WTC11 (cell line): ENCODE measurements at places on chromosomes 7 and 10. TPM values are rescaled to one million over a fixed set of nuclear protein-coding genes. Genes with fewer than 3 reads are reported as not detected.
A peak's percentile ranks its signal among the peaks of the same experiment; 100 is the strongest.

KNDC1 gene
- total RNA-seq = 25.7 to 26.8 TPM (median 26.6 TPM) in 3 replicates

CALHM1 gene
- total RNA-seq = 0.30 to 0.55 TPM (median 0.39 TPM) in 3 replicates

CRYGN gene
- 1.0 to 1.6 TPM (median 1.5 TPM) in 3 replicates for total RNA-seq

CTNNA3 gene
- total RNA-seq = 3.4 to 6.1 TPM (median 4.0 TPM) in 3 replicates

ABCB1 gene
- total RNA-seq = 0.60 to 0.94 TPM (median 0.82 TPM) in 3 replicates

CUL1 gene
- 50.5 to 54.1 TPM (median 53.3 TPM) in 3 replicates for total RNA-seq

DNA sequence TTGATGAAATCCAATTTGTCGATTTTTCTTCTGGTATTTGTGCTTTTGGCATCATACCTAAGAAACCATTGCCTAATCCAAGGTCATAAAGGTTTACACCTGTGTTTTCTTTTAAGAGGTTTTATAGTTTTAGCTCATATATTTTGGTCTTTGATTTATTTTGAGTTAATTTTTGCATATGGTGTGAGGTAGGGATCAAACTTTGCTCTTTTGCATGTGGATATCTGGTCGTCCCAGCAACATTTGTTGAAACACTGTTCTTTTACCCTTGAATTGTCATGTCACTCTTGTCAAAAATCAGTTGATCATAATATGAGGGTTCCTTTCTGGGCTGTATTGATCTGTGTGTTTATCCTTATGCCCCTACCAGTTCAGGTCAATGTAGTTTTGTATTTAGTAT lies 232.5 kb upstream of the SH2B2 start:
- no peak for DNase-seq

DNA sequence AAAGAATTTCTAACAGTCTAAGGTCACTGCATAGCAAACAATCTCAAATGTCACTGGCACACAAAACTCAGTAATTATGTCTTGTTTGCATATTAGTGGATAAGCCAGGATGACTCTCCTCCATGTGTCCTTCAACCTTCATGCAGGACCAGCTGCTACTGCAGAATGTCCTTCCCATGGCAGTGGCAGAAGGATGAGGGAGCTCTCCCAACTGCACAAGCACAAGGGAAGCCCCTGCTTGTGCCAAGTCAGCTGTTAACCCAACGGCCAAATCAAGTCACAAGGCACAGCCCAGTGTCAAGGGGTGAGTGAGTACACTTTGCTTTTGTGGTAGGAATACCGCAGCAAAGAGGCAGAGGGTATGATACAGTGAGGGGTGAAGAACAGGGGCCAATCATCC lies 59.3 kb upstream of the VWC2 start:
- no peak for DNase-seq

DNA sequence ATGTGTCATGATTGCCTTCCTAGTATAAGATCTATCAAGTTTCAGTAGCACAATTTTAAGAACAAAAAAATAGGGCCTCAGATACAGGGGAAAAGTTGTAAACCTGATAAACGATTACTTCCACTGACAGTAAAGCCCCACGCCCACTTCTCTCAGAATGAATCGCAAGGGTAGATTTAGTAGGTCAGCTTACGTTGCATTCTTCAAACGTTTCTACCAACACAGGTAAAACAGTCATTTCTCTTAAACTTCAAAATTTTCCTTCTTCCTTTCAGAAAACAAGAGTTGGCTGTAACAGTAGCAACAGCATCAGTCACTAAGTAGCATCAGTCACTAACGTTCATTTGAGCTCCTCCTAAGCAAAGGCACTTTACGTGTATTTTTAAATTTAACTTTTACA lies 221.5 kb downstream of the ADAM12 start:
- no peak for DNase-seq

DNA sequence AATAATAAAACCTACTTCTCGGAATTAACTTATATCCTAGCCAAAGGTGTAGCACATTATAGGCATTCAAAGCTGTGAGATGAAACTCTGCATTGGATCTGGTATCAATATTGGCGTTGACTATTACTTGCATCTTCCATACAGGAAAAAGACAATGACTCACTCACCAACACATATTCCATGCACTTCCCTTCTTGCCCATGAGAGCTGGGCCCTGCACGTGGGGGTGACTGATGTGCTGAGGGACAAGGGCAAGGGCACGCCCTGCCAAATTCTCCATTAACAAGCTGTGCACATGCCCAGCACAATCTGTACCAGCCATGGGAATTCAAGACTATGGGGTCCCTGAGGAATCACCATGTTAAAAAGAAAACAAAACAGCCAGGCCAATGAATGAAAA lies 188.1 kb upstream of the PDE1C start:
- DNase-seq = no peak

DNA sequence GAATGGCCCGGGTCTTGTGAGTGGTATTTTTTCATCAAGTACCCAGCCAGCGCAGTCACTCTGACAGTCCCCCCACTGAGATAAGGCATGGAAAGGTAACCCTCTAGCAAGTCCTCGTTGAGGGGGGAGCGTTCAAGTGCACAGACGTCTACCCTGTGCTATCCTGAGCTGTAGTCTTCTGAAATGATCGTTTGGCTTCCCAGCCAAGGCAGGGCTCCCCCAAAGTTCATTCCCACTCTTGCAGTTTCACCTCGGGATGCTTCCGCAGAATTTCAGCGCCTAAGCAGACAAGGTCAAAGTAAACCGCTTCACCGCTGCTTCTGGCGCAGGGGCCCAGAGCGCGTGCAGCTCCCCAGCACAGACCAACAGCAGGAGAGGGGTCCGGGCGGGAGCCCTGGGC lies 1.8 kb downstream of the INSYN2A start:
- DNase-seq = no peak

- DNase-seq = peak; percentile 28
Measured at GRCh38 chr7:4707217-4707741, 25.2 kb downstream of the FOXK1 start.

DNA sequence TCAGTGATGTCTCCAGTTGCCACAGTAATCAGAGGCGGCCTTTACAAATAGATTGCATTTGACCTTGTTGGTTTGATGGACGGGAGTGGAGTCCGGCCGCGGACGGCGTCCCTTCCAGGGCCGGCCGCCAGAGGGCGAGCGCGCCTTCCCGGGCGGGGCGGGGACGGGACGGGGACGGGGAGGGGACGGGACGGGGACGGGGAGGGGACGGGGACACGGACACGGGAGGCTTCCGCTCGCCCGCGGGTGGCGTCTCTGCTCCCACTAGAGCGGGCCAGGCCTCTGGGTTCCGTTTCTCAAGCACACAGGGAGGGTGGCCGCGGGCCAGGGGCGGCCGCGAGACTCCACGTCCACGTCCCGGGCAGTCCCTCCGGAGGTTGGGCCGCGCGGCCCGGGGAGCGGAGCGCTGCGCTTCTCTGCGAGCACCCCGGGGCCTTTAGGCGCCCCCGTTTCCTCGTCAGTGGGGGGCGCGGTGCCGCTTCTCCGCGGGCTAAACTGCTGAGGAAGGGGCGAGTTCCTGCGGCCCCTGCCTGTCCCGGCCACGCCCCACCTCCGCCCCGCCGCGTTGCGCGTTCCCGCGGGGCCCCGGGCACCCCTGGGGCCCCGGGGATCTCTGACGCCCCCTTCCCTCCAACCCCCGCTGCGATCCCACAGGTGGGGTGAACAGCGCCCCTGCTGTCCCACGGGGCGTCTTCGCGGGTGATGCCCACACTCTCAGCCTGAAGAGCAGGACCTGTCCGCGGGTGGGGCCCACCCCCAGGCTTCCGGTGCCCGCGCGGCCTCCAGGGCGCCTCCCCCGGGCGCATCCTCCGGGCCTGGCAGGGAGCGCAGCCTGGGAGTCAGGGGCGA lies 84.2 kb upstream of the MKI67 start:
- DNase-seq = peak; percentile 73
